ENCODE measurements at places on chromosomes 2 and 18.

- DNase-seq: no peak
Measured at GRCh38 chr2:135159191-135159590, 107.1 kb downstream of the RAB3GAP1 start.

DNA sequence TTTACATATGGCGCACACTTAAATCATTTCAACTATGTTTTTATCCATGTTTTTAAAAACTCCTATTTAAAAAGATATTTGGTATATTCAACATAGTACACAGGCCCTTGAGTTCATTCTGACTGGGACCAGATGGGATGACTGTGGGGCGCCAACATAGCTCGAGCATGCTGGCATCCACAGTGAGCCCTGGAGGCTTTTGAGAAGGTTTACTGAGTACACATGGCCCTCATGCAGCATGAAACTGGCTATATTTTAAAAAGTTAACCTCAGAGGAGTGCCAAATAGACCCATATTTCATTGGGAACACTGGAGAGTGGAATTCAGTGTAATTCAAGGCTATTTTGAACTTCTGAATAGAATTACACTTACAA, 83.6 kb downstream of the CCDC85A start:
- no peak for DNase-seq

DNA sequence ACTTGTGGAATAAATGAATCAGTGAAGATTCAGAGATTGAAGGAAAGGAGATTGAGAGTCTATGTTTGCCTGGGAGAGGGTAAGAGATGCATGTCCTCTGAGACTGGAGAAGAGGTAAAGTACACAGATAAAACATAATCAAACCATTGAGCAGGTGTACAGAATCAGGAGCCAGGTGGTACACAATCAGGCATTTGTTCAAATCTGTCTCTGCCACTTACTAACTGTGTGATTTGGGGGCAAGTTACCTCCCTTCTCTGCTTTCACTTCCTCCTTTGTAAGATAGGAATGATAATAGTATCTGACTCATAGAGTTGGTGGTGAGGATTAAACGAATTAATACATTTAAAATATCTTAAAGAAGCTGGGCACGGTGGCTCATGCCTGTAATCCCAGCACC, 94.0 kb downstream of the CDK15 start:
- no peak for DNase-seq

DNA sequence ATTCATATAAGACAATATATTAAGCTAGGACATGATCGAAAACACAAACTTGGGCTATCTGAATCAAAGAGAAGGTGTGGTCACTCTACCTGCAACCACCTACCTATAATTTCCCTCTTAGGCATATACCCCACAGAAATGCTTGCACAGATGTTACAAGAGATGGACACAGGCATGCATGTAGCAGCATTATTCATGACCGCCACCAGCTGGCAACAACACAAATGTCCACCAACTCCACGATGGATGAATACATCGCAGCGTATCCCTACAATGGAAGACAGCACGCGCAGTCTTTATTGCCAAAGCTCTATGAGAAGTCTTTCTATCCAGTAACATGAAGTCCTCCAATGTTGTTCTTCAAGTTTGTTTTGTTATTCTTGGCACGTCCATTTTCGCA, 90.8 kb downstream of the ARL4C start:
- DNase-seq: no peak

- DNase-seq: no peak
Measured at GRCh38 chr2:232292395-232293154, 86.0 kb upstream of the ALPP start.

- no peak for DNase-seq
Measured at GRCh38 chr2:101064868-101065549, 62.9 kb downstream of the RPL31 start.

DNA sequence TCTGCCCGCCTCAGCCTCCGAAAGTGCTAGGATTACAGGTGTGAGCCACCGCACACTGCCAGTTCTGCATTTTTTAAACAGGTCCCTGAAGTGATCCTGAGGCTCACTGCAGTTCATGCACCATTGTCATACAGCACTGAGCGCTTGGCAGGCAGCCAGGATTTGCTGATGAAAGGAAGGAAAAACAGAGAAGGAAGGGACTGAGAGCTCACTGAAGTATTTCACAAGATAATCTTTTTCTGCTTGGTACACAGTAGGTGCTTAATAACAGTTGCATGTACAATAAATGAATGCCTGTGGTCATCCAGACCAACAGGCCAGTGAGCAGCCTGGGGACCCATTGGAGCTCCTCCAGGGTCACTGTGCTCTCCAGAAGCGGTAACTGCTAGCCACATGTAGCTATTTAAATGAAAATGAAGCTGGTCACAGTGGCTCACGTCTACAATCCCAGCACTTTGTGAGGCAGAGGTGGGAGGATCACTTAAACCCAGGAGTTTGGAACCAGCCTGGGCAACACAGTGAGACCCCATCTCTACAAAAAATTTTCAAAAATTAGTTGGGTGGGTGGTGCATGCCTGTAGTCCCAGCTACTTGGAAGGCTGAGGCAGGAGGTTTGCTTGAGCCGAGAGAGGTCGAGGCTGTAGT, 33.1 kb upstream of the SMAD7 start:
- no peak for DNase-seq

DNA sequence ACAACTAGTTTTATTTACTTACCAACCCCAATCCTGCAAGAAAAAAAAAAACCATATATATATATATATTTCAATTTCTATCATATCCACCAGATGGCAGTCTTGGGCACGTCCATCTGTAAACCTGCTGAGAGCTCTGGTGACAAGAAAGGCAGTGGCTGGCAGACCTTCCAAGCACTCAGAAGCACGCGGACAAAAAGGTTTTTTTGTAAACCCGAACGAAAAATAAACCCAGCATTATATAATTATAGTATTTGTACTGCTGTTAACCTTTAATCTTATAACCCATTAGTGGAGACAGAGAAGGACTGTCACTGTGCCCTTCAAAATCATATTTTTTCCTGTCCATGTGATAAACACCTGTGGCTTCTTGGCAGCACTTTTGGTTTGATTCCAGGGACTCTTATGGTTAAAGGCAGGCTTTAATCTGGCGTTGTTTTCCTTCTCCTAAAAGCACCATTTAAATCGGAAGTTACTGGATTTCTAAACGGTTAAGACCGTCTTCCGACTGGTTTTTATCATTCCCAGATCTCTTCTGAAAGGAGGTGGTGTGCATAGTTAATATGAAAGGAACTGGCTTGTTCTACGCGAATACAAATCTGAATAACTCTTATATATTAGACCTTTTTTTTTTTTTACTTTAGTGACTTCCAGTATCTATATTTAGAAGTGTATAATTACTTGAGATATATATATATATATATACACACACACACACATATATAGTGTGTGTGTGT, 31.0 kb upstream of the SLC3A1 start:
- peak; percentile 65 for DNase-seq

DNA sequence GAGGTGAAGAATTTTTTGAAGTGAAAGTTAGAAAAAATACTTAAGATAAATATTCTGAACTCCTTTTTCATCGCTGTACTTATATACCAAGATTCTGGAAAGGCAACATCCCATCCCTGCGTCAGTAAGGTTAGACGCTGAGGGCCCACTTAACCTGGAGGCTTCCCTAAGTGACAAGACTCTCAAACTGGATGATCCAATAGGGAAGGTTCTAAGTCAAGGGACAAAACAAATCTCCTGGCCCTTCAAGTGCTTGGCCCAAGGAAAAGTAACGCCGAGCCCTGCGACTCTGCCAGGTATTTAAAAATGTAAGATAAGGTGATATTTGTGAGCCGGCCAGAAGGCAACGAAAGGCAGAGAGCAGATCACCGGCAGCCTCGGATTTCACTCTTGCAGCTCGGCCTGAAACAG, 1.3 kb downstream of the STK39 start:
- DNase-seq: no peak

DNA sequence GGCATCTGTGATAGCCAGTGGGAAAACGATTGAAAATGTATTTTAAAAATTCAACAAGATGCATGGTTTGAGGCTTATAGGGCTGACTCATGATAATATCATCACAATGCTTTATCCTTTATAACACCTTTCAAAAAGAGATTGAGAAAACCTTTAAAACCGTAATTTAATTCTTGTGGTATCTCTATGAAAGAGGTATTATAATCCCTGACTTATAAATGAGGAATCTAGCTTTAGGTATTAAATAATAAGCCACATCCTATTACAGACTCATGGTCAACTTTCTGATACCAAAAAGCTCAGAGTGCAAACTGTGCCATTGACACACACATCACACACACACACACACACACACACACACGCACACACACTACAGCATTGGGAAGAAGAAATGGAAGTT, 134.6 kb upstream of the RAB12 start:
- DNase-seq: no peak

DNA sequence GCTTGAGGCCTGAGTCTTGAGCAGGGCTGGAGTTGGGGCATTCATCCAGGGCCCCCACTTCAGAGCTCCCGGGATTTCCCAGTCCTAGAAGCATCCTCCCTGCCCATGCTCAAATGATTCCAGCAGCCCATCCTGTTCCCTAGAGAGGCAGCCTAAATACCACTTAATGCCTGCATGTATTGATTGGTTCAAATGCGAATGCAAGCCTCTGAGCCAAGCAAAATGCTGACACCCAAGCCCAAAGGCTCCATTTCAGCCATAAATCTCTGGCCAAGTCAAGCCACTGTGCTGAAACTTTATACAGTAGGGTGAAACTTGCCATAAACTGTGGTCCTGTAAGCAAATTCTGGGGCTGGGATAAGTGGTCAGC, 279.8 kb downstream of the CLIP4 start:
- DNase-seq: no peak

DNA sequence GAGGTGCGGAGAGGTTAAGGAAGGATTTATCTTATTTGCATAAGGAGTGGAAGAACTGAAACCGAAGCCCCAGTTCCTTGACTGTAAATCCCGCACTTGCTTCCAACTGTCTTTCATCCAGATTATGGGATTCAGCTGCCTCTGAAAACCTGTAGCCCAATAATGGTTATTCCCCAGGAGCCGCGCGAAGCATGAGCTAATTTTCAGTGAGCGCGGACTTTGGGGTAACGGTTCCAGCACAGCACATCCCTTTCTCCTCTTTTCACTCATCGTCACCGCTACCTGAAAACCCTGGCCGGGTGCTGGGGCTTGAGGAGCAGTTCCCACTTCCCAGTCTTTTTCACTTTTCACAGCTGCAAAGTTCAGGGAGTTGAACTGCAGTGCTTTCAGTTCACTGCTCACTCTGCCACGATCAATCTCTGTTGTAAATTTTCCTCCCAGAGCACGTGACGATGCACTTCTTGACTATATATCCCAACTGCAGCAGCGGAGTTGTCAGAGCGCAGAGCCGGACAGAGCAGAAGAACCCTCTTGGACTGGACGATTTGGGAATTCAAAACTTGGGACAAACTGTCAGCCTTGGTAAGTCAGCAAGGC, at the start of gene KCNE4:
Gene KCNE4, plus strand, starts transcription at position 498 of the 597 bp plus-strand sequence. CDS start 641 bp downstream, outside the sequence.
- DNase-seq: no peak

DNA sequence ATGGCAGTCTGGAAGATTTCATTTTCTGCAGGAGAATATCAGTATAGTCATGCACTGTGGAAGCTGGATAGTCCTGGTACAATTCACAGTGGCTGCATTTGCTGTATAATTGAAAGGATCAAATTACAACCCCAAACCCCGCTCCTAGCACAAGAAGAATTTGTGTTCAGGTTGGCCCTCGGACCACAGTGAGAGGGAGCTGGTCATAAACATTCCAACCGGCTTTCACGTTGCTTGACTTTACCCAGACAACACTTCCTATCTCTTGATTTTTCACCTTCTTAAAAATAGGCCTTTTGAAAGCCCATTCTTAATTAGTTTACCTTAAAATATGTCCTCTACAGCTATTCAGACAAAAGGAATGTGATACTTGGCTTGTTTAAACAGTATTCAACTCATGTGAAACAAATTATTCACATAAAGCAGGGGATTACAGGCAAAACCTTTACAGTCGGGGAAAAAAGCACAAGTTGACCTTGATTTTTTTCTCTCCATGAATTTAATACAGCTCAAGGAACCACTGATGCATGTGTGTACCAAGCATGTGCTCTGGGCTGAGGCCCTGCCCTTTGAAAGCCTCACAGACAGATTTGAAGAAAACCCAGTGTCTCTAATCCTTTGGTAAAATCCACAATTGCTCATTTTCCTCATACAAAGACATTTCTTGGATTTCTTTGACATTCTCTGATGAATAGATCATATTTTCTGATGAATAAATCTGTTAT, 143.0 kb upstream of the SOX11 start:
- no peak for DNase-seq

DNA sequence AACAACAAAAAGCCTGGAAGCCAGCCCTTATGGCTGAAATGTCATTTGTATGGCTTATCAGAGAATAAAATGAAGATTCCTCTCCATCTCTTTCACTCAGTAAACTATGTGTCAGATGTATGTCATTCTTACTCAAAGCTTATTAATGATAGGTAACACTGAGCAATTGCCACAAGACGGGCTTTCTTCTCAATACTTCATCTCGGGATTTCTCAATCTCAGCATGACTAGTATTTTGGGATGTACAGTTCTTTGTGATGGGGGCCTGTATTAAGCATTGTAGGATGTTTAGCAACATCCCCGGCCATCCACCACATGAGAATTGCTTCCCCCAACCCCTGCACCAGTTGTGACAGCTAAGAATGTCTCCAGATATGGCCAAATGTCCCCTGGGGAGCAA, 80.2 kb downstream of the MREG start:
- DNase-seq: no peak

DNA sequence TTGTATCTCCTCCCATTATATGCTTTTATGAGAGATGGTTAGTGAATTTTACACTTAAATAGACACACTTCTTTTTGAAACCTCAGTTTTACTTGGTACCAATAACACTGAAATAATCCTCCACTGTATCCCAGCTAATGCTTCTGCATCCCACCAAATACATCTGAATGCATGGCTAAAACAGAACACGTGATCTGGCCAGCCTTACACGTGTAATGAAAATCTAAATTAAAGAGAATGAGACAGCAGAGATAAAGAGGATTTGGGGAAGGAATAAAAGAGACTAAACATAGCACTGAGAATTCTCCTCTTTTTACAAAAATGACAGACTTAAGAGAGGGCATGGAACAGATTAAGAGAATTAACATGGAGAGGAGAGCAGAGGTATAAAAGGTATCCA, 612.2 kb downstream of the NRXN1 start:
- DNase-seq: no peak

DNA sequence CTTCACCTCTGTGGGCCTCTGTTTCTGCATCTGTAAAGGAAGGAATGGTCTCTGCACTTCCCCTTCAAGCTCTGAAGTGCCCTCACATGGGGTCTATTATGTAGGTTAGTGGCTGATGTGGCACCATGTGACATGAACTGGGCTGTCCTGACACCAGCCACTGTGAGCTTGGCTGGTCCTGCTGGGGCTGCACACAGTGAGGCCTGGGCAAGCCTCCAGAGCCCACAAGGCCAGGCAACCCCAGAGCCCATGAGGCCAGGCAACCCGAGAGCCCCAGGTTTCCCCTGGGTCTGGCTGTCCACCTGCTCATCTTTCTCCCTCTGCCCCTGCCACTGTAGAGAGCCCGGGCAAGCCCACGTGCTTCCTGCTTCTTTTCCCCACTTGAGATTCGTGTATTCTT, 150.1 kb upstream of the SMAD2 start:
- no peak for DNase-seq
